Activated naive CD8-positive, alpha-beta T cell treated with anti-CD3 and anti-CD28 coated beads for 36 hours (primary cell): ENCODE measurements at places on chromosomes 7 and 10. TPM values are rescaled to one million over a fixed set of nuclear protein-coding genes. Genes with fewer than 3 reads are reported as not detected.

Gene GPR26
- not detected for total RNA-seq

DNA sequence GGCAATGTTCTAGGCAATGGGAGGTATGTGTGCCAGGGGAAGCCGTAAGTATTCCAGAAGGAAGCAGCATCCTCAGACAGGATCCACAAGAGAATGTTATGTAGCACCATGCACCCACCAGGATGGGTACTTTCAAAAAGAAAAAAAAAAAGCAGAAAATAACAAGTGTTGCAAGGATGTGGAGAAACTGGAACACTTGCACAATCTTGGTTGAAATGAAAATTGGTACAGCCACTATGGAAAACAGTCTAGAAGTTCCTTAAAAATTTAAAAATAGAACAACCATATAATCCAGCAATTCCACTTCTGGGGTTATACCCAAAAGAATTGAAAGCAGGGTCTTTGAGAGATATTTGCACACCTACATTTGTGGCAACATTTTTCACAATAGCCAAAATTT, 20.2 kb downstream of the C10orf71 start:
- H3K36me3 ChIP-seq: no peaks in the 10 kb centered on the region
- H3K27me3 ChIP-seq: no peaks in the 10 kb centered on the region
- no peak for DNase-seq
- no peak overlapping the region for H3K27ac ChIP-seq

DNA sequence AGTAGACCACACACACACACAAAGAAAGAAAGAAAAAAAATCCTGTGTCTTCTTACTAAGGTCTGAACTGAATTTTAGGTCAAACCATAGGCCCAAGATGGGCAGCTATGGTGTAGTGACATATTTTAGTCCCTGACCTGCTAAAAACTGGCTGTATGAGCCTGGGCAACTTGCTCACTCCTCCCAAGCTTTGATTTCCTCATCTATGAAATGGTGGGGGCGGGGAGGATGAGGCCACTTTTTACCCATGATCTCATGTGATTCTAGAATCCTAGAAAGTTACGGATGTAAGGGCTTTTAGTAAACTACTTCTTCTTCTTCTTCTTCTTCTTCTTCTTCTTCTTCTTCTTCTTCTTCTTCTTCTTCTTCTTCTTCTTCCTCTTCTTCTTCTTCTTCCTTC, 6.1 kb upstream of the CCL24 start:
- no peaks in the 10 kb centered on the region for H3K27me3 ChIP-seq
- H3K4me3 ChIP-seq: no peak overlapping the region
- H3K36me3 ChIP-seq: no peaks in the 10 kb centered on the region
- H3K27ac ChIP-seq: no peak overlapping the region
- DNase-seq: no peak

GRCh38 chr7:138705167-138705566, 4.0 kb upstream of the SVOPL start:
- no peaks in the 10 kb centered on the region for H3K27me3 ChIP-seq
- DNase-seq: no peak
- H3K36me3 ChIP-seq: no peaks in the 10 kb centered on the region
- H3K27ac ChIP-seq: no peak overlapping the region
- no peak overlapping the region for H3K4me3 ChIP-seq

DNA sequence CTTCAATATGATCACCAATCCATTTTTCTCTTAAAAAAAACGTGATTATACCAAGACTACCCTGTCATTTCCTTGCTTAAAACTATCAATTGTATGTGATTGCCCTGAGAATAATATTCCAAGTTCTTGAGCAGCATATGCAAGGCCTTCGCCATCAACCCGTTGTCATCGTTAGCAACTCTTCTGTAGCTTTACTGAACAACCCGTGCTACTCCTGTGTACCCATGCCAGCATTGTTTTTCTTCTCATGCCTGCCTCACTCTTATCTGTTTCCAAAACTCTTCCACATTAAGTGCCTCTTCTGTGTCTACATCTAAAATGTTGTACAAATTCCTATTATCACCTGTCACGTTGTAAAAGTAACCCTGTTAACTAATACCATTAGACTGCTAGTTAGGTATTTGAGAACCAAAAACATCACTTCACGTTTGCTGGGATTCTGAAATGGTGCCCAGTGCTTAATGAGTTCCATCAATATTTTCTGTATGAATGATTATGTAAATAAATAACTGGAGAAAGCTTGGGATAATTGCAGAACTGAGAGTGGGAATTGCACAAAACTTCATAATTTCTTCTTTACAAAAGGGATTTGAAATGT, 10.5 kb downstream of the CAV2 start:
- H3K27me3 ChIP-seq: peaks cover 46% of the 10 kb centered on the region
- no peak for DNase-seq
- peaks cover 11% of the 10 kb centered on the region for H3K4me1 ChIP-seq

Gene ATOH7
- total RNA-seq: not detected

Gene SLC35G1
- total RNA-seq: 5.3 TPM

DNA sequence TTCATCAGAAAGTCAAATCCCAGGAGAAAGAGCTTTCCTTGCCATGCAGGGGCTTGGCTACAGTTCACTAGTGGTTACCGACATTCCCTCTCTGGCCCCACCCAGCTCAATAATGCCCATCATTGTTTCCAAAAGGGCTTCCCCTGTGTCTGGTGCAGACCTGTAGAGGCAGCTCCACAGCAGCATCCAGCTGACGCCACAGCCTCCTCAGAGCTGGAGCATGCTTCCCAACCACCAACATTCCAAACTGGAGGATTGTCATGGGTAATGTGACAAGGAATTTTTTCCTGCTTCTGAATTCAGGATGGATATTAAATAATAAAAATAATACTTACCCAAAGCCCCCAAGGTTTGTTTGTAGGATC, 77.4 kb downstream of the ZNF365 start:
- DNase-seq: no peak
- no peaks in the 10 kb centered on the region for H3K36me3 ChIP-seq
- peaks cover 5% of the 10 kb centered on the region for H3K27me3 ChIP-seq
- no peak overlapping the region for H3K4me3 ChIP-seq
- H3K4me1 ChIP-seq: no peaks in the 10 kb centered on the region
- no peak overlapping the region for H3K27ac ChIP-seq

GRCh38 chr10:23556727-23557440, 118.0 kb downstream of the OTUD1 start:
- DNase-seq: no peak
- peak overlapping the region; percentile 27 for H3K4me3 ChIP-seq
- H3K4me1 ChIP-seq: peaks cover 20% of the 10 kb centered on the region
- peaks cover 14% of the 10 kb centered on the region for H3K36me3 ChIP-seq
- H3K27ac ChIP-seq: peak overlapping the region; percentile 87

DNA sequence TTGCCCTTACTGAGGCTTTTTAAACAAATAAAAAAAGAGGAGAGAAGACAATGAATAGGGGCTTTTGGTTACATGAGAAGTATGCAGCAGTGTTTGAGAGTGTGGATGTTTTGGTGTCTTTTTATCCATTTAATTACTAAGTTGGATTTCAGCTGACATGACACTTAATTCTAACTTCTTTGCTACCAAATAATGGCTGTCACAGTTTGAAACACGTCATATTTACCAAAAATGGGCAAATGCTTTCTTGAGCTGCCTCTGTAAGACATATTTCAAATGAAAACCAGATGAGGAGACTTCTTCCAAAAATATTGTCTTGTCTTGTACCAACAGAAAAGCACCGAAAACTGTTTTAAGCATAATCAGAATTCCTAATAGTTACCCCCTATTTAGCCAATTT, 4.0 kb downstream of the ABCB4 start:
- H3K27ac ChIP-seq: no peak overlapping the region
- peaks cover 11% of the 10 kb centered on the region for H3K4me1 ChIP-seq

Gene CACUL1
- 34.8 TPM for total RNA-seq

Gene NOBOX
- total RNA-seq: not detected
